ENCODE measurements at places on chromosomes 3 and 15. TPM values are rescaled to one million over a fixed set of nuclear protein-coding genes. Genes with fewer than 3 reads are reported as not detected.
A peak's percentile ranks its signal among the peaks of the same experiment; 100 is the strongest.

DNA sequence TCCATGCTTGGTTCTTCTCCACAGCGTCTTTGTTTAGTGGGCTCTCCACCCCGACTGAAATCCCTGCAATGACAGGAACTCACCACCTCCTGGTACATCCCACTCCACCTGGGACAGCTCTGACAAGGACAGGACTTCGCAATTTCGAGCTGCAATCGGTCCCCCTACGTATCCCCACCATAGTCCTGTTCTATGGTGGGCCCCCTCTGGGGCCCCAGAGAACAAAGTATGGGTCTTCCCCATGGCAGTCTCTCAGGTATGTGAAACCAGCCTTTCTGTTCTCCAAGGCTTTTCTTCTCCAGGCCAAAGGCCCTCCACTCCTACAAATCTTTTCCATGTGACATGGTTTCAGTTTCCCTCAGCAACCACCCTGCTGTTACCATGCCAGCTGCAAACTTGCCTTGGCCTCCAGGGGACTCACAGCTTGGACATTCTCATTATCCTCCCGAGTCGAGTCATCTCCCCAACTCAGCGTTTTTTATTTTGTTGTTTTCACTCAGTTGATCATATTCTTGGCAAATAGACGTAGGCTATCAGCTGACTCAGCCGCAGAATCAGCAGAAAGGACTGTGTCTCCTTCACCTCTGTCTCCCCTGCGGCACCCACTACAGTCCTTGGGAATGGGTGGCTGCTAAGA, 233.3 kb downstream of the OPA1 start:
- peak; percentile 71 for DNase-seq

Gene GOLGB1
- total RNA-seq: 10.5 TPM

- no peak for DNase-seq
Measured at GRCh38 chr3:54366839-54367238, 244.5 kb downstream of the CACNA2D3 start.

DNA sequence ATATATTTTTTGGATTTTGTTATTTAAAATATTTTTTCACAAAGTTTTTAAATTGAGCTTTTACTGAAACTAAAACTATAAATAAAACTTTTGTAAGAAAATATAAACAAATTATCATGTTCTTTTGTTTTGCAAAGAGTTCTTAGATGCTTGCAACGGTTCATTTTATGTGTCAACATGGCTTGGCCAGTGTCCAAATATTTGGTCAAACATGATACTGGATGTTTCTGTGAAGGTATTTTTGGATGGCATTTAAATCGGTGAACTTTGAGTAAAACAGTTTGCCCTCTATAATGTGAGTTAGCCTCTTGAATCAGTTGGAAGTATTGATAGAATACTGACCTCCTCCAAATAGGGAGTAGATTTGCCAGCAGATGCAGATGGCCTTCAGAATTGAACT, 612.6 kb upstream of the NECTIN3 start:
- no peak for DNase-seq

DNA sequence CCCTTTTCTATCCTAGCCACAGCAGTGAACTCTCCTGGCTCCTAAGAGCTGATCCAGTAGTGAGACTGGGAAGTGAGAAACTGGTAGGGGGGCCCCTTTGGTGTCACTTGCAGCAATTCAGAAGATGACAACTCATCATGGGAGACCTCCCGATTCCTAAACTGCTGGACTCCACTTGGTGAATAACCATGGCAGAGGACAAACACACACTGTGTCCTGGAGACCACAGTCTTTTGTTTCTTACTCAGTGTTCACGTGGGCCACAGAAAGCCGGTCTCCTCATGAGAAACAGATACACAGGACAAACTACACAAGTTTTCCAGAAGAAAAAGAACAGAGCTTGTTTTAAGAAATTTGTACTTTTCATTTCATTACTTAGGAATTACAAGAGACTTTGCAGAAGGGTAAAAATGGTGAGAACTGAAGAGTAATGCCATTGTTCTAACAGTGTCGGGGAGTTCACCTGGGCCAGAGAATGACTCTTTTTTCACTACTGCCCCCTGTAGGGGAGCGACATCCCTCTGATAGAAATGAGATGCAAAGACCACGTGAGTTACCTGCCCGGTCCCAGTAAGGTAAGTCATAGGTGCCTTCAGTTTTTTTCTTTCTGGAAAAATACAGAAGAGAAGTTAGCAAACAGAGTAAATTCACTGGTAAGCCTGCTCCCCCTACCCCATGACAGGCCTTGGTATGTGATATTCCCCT, 38.1 kb downstream of the ST3GAL6 start:
- no peak for DNase-seq

Gene SLC28A1
- not detected for total RNA-seq

Gene NPAP1
- total RNA-seq: 0.07 TPM

Gene ADAMTS17
- total RNA-seq: 0.06 TPM

Gene CDCP1
- total RNA-seq: 53.5 TPM

Gene OSTN
- total RNA-seq: not detected

GRCh38 chr3:159007331-159007730, 205.5 kb downstream of the MFSD1 start:
- DNase-seq: no peak

Gene PLCH1
- 3.2 TPM for total RNA-seq

Gene ACAN
- total RNA-seq: not detected

GRCh38 chr3:55860049-55860721, 373.1 kb upstream of the WNT5A start:
- no peak for DNase-seq

Gene HIGD2B
- total RNA-seq: not detected

Gene PLA2G4E
- total RNA-seq: not detected

DNA sequence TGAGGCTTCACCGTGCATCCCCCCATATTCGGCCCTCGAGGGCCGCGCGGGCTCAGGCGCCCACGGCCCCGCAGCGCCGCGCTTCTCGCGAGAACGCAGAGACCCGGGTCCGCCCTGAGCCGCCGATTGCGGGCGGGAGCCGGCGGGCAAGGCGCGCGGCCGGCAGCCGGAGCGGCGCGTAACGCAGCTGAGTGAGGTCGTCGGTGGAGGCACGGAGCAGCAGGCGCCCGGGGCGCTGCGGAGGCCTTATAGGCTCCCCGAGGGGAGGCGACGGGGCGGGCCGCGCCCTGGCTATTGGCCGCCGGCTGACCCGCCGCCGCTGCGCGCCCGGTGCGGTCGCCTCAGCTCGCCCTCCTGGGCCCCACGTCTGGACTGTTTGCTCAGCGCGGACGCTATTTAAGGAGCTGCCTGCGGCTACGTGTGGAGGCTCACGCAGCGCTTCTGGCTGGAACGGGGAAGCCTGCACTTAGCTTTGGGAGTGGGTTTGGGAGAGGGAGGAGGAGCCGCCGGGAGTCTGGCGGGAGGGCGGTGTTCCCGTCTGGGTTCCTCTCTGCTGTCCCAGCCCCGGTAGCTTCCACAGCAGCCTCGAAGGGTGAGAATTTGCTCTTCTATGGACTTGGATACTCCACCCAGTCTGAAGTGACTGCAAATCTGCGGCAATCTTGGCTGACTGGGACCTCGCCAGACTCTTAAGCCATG, at the start of gene PLOD2:
Gene PLOD2, minus strand, starts transcription at position 221 of the 699 bp plus-strand sequence. Its CDS starts 195 bp downstream, at position 26.
- DNase-seq: no peak

DNA sequence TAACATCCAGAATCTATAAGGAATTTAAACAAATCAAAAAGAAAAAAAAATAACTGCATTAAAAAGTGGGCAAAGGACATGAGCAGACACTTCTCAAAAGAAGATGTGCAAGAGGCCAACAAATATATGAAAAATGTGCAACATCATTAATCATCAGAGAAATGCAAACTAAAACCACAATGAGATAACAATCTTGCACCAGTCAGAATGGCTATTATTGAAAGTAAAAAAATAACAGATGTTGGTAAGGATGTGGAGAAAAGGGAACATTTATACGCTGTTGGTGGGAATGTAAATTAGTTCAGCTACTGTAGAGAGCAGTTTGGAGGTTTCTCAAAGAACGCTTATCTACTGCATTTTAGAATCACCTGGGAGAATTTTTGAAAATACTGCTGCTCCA, 186.1 kb downstream of the OTOL1 start:
- DNase-seq: no peak

DNA sequence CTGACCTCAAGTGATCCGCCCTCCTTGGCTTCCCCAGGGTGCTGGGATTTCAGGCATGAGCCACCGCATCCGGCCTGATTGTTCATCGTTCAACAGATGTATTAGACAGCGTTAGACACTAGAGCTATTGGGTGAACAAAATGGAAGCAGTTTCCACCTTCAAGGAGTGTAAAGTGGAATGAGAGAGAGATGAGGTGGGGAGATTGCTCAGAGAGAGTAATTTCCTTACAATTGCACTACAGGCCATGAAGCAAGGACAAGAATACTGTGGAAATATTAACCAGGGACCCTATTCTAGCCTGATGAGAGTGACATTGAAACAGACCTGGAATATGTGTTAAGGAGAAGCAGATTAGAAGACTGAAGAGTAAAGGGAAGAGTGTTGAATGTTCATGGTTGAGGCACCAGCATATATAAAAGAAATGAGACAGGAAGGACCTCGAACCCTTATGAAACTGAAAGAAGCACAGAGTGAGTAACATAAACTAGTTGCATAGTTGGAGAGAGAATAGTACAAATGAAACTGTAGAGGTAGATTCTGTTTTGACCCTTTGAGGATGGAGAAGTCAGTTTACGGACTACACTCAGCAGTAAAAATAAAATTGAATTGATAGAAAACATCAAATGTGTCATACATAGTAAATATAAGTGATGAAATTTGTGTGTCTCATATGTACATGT, 7.2 kb downstream of the RTF1 start:
- DNase-seq: no peak

DNA sequence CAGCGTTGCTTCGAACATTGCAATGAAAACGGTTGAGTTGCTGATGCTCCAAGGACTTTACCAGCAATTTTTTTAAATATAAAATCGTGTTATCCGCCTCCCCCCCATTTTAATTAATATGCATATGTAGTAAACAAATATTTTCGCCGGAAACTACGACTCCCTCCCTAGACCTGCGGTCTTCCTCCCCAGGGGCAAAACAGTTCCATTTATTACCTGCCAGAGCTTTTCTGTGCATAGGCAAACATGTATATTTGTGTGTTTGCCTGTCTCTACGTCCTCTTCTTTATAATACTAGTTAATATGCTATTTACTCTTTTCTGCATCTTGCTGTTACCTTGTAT, 593 bp upstream of the RSL24D1 start:
- DNase-seq: no peak

GRCh38 chr15:29473621-29474105, 204.0 kb upstream of the NSMCE3 start:
- DNase-seq: no peak

DNA sequence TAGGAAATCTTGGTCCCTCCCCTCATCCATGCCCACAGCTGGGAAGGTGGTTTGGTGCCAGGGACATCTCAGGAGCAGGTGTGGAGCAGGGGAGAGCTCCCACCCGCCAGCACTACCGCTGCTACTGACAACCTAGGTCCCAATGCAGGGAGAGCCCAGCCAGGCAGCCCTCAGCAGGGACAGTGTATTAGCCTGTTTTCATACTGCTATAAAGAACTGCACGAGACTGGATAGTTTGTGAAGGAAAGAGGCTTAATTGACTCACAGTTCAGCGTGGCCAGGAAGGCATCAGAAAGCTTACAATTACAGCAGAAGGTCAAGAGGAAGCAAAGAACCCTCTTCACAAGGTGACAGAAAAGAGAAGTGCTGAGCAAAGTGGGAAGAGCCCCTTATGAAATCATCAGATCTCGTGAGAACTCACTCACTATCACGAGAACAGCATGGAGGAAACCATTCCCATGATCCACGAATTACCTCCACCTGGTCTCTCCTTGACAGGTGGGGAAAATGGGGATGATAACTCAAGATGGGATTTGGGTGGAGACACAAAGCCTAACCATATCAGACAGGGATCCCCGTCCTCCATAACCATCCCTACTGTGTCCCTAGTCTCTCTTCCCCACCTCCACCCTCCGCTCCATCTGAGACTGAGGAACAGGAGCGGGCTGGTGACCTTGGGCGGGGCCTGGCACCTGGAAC, 218.6 kb downstream of the TBC1D2B start:
- DNase-seq: no peak

DNA sequence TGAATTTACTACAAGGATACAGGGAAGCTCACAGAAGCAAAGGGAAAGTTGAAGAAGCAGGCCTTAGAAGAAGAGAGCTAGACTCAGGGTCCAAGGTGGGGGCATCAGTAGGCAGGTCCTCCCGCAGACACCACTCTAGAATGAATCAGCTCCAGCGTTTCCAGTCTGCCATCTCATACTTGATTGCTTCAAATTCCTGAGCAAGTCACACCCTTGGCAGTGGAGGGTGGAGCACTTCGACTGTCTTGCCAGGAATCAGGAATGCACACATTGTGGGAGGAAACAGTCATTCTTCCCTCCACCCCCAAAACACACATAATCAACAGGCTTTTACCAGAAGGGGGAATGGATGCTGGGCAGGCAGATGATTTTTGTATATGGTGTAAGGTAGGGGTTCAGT, 78.5 kb downstream of the CHCHD6 start:
- DNase-seq: peak; percentile 82

Gene TRPC1
- total RNA-seq: 6.9 TPM

DNA sequence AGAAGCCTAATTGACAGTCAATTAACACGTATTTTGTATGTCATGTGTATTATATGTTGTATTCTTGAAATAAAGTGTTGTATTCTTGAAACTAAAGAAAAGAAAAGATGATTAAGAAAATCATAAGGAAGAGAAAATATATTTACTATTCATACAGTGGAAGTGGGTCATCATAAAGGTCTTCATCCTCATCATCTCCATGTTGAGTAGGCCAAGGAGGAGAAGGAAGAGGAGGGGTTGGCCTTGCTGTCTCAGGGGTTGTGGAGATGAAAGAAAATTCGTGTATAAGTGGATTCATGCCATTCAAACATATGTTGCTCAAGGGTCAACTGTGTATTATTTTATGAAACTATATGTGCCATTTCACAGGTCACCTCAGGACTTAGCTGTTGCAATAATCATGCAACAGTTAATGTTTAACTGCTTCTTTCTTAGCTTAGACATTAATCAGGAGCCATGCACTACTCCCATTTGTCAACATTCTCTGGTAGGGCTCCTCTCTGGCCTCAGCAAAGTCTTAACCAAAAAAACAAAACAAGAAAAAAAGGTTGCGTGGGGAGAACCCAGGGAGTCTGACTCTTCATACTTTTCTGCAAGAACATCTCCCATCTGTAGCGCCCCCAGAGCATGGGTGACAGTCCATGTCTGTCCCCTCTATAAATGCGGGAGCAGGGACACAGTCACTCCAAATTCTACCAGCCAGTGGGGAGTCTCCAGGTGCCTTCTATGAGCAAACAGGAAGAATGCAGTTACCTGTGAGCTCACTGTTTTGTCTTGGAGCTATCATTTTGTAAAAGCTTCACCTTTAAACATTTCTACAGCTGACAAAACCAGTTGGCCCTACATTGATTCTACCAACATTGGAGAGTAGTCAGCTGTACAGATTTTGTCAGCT, 19.9 kb upstream of the LRRC2 start:
- DNase-seq: peak; percentile 39

- no peak for DNase-seq
Measured at GRCh38 chr15:36942248-36942827, 158.0 kb downstream of the MEIS2 start.

DNA sequence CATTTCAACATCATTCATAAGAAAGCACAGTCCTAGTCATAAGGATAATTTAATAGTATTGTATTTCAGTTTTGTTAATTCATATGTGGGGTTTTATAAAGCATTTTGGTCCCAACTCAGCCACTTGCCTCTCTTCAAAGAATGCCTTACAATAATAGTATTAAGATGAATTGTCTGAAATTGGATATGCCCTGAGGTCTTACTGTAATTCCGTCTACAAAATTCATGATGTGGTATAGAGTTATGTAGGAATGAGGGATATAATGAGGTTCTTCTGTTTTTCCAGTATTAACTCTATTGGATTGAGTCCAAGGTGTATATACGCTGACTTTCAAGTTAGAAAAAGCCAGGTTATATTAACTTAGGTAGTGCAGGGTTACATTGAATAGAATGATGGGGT, 177.0 kb downstream of the GOLIM4 start:
- DNase-seq: no peak

- DNase-seq: no peak
Measured at GRCh38 chr3:122942937-122943827, 84.4 kb downstream of the SEMA5B start.
